ENCODE measurements at places on chromosomes 2 and 18.

- no peak for DNase-seq
Observed at GRCh38 chr2:238501311-238501710, 74.6 kb downstream of the ASB1 start.

DNA sequence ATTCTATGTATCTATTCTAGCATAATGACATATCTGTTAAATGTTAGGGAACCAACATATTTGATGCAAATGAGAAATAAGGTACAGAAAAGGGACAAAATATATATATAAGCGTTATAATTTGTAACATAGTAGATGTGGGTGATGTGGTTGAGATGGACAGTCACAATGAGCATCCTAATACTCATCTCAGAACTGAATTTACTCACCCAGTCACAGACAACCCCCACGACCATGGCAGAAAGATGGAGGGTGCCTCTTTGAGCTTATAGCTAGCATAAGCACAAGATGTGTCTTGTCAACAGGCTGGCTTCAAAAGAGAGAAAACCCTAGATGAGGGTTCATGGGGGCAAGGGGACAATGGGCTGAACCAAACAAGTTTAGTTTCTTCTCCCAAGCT, 9.1 kb upstream of the DSG3 start:
- DNase-seq: no peak

GRCh38 chr2:240397924-240398645, 37.4 kb upstream of the GPC1 start:
- DNase-seq: no peak

- no peak for DNase-seq
Observed at GRCh38 chr2:166957686-166958085, 69.4 kb downstream of the XIRP2 start.

- peak; percentile 26 for DNase-seq
Observed at GRCh38 chr2:127675331-127676261, at the start of gene LIMS2. Gene LIMS2, minus strand, starts transcription at chr2:127675530. Its CDS starts 506 bp downstream, at chr2:127675024.

DNA sequence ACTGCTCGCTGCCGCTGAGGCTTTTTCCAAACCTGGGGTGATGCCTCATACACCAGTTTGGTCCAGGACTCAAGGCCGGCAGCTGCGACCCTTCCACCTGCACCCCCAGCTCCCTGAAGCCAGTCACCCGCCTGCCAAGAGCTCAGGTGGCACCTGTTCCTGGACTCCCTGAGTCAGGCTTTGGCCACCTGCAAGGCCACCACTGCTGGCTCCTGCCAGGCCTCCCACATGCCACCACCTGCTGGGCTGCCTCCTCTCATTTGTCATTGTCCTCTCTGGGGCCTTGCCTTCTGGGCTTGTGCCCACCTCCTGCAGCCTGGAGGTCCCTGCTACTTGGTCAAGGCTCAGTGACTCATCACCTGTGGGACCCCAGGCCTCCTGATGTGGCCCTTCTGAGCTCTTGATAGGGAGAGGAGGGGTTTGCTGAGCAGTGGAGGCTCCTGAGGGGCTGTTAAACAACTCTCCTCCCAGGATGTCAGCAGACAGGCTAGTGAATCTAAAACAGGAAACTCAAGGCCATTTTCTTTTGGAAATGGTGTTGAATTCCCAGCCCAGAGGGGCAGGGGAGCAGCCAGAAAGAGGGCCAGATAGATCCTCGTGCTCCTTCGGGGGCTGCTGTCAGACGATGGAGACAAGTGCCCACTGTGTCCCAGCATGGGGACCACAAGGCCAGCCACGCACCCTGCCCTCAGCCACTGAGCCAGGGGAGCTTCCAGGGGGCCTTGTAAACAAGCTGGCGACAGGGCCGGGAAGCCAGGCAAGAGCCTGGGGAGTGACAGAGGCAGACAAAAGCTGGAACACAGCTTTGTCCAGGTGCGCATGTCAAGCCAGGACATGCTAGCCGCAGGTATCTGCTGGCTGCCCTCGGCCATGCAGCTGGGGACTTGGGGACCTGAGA, 416.8 kb downstream of the LRATD1 start:
- DNase-seq: peak; percentile 58

DNA sequence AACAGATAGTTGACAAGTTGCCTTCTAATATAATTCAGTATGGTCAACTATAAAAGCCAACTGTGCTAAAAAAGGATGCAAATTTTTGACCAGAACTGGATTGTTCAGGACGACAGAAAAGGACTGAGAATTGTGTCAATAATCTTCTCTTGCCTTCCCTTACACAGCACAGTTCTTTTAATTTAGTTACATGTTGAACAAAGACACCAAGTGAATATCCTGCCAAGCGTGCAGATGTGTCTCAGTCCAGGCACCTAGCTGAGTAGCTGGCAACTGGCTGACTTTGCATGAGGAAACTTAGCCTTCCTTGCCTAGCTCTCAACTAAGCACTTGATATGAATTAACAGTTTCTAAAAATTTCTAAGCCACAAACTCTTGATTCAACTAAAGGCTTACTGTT, 801.4 kb downstream of the BCL11A start:
- DNase-seq: no peak

DNA sequence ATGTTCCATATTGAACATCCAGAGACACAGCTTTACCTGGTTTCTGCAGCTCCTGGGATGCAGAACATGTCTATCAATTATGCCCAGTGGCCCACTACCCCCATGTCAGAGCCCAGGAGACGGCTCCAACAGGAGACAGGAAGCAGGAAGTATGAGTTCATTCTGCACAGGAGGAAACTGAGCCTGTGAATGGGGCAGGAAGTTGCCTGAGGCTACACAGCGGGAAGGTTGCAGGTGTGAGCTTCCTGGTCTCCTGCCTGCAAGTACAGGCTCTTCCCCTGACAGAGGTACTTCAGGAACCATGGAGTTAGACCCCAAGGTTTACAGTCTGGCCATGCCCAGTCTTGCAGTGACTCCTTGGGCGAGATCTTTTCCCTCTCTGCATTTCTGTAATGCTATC, 2.8 kb upstream of the BOK start:
- peak; percentile 69 for DNase-seq

DNA sequence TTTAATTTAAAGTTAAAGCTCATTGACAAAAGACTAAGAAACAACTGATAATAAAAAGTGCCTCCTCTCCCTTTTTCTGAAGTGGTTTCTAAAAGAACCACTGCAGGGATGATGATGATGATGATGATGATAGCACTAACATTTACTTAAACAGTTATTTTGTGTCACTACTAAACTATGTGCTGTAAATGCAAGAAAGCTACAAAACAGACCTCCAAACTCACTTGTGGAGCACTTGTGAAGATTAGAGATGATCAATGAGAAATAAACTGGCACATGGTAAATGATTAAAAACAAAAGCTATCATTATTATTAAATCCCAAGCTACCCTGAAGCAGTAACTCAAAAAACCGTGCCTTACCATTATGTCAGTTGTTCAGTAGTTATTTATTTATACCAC, 88.7 kb downstream of the SLC8A1 start:
- no peak for DNase-seq

DNA sequence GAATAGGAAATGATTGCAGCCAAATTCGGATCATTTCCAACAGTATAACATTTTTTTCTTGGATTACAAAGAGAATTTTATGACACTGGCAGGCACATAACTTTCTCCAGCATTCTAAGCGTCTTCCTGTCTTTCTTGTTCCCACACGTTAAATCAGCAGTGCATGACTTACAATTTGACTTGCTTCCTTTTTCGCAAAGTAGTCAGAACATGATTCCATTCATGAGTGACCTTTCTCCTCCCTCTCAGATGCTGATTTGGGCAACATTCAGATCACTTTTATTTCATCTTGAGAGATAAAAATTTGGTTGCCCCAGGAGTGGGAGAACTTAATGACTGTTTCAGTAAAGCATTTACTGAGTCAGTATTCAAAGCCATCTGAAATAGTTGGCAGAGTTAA, 858.7 kb upstream of the ACVR2A start:
- DNase-seq: no peak

GRCh38 chr2:38496927-38497669, 105.6 kb downstream of the HNRNPLL start:
- DNase-seq: peak; percentile 61

GRCh38 chr18:10234912-10235660, 219.3 kb upstream of the APCDD1 start:
- DNase-seq: no peak

GRCh38 chr2:38610851-38611801, 8.4 kb upstream of the HNRNPLL start:
- DNase-seq: no peak

All from NCI-H69 (cell line).